Lung (tissue), 17 donors: ENCODE measurements at places on chromosomes 13 and 19. TPM values are rescaled to one million over a fixed set of nuclear protein-coding genes. Genes with fewer than 3 reads are reported as not detected.

The UHRF1 gene
- total RNA-seq: 4.9 TPM

The EPS8L1 gene
- total RNA-seq: 19.5 TPM

The CAPN12 gene
- total RNA-seq: 7.1 TPM

The MCF2L gene
- 78.7 TPM for total RNA-seq

The CYP2F1 gene
- 0.85 TPM for total RNA-seq

DNA sequence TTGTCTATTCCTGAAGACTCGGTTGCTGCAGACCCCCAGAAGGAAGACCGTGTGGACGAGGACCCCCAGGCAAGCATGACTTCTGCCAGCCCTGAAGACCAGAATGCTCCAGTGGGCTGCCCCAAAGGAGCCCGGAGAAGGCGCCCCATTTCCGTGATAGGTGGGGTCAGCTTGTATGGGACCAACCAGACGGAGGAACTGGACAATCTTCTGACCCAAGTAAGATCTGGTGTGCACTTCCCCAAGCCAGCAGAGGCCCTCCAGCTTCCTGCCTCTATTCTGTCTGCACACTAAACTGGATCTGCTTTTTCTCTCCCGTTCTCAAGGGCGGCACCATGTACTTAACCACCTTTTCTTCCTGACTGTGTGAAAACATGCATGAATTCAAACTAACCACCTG lies 59.8 kb upstream of the C1QTNF9 start:
- H3K27me3 ChIP-seq: no peaks in the 10 kb centered on the region
- no peaks in the 10 kb centered on the region for H3K4me1 ChIP-seq
- no peak overlapping the region for H3K4me3 ChIP-seq
- no peaks in the 10 kb centered on the region for H3K36me3 ChIP-seq

DNA sequence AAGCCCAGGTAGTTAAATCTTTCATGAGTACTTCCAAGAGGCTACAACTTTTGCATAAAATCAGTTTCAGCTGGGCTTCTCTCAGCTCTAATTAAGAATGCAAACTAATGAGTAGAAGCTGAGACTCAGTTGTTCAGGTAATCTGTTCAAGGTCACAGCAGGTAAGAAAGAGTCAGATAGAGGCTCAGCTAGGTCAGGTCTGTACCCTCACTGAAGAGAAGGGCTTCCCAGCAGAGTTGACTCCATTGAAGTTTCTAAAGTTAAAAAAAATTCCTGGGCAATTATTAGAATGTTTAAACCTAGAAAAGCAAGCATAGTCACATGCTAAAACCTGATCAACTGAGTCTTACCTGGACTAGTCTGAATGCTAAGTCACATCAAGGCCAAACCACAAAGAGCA lies 42.1 kb downstream of the ESD start:
- no peak overlapping the region for H3K27ac ChIP-seq
- peaks cover 1% of the 10 kb centered on the region for H3K4me1 ChIP-seq
- DNase-seq: no peak
- H3K36me3 ChIP-seq: peaks cover 6% of the 10 kb centered on the region
- H3K4me3 ChIP-seq: no peak overlapping the region

- H3K36me3 ChIP-seq: peaks cover 29% of the 10 kb centered on the region
- no peaks in the 10 kb centered on the region for H3K4me1 ChIP-seq
- no peak for DNase-seq
- no peak overlapping the region for H3K27ac ChIP-seq
- H3K4me3 ChIP-seq: no peak overlapping the region
Observed at GRCh38 chr19:33111587-33111986, 20.3 kb upstream of the WDR88 start.

- H3K36me3 ChIP-seq: no peaks in the 10 kb centered on the region
- no peak for DNase-seq
- no peaks in the 10 kb centered on the region for H3K4me1 ChIP-seq
- H3K4me3 ChIP-seq: no peak overlapping the region
- H3K27ac ChIP-seq: no peak overlapping the region
Observed at GRCh38 chr19:45302416-45302815, 20.3 kb downstream of the CKM start.

DNA sequence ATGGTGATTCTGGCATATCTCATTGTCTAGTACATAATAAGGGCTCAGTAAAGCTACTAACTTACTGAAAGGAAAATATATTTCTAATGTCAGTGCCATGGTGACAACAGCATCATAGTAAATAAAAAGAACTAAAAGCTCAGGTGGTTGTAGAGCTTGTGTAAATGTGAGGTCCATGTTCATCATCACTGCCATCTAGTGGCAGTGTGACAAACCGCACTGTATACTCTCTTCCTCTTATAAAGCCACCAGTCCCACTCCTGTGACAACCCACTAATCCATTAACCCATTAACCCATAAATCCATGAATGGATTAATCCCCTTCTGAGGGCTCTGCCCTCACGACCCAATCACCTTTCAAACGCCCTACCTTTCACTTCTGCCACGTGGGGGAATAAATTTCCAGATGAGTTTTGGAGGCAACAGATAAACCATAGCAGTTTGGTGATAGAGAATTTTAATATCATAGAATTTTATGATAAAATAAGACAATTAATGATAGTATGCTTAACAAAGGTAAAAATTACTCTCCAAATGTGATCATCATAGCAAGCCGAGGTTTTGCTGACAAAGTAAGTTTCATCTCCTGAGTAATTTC lies 160.4 kb upstream of the SGCG start:
- no peak overlapping the region for H3K27ac ChIP-seq
- H3K36me3 ChIP-seq: no peaks in the 10 kb centered on the region
- H3K27me3 ChIP-seq: no peaks in the 10 kb centered on the region

DNA sequence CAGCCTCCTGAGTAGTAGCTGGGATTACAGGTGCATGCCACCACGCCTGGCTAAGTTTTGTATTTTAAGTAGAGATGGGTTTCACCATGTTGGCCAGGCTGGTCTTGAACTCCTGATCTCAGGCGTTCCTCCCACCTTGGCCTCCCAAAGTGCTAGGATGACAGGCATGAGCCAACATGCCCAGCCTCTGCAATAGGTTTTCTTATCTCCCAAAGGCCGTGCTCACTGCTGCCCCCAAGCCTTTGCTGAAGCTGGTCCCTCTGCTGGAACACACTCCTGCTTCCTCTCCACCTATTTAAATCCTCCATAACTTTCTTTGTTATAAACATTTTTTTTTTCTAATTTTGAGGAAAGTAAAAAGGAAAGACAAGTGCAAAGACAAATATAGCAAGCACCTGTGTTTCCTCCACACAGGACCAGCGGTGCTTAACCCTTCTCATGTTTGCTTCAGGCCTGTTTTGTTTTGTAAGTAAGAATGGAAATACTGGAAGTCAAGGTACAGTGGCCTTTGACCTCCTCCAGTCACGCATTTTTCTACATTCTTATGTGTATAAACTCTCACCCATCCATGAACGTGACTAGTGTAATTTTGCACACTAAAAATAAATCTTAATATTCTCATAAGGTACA lies 14.5 kb upstream of the TNFAIP8L1 start:
- H3K27me3 ChIP-seq: no peaks in the 10 kb centered on the region
- no peaks in the 10 kb centered on the region for H3K36me3 ChIP-seq
- H3K4me1 ChIP-seq: no peaks in the 10 kb centered on the region
- no peak overlapping the region for H3K4me3 ChIP-seq
